ENCODE measurements at places on chromosomes 1 and 21.

DNA sequence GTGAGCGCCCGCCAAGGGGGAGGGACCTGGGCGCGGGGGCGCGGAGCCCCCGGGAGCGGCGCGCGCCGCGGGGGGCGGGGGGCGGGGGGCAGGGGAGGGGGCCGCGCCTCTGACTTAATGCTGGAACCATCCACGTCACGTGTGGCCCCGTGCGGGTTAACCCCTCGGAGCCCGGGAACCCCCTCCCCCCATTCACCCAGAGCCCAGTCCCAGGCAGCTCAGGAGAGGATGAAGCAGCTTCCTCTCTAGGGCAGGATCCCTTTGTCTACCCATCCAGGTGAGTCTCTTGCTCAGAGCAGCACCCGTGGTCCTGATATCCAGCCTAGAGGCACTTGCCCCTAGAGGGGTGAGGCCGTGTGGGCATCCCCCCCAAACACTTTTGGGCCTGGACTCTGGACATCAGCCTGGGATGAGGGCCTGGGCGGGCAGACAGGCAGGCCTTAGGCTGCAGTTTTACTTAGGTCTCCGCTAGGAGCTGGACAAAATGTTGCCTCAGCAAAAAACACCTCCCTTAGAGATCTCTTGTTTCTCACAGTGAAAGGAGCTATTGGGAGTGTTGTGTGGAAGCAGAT lies at the start of gene ALX3:
Gene ALX3, minus strand, starts transcription at position 2 of the 572 bp plus-strand sequence. CDS start 60 bp downstream, outside the sequence.
- DNase-seq: no peak

GRCh38 chr21:43281661-43282357 lies 113.0 kb downstream of the CRYAA start:
- DNase-seq: no peak

DNA sequence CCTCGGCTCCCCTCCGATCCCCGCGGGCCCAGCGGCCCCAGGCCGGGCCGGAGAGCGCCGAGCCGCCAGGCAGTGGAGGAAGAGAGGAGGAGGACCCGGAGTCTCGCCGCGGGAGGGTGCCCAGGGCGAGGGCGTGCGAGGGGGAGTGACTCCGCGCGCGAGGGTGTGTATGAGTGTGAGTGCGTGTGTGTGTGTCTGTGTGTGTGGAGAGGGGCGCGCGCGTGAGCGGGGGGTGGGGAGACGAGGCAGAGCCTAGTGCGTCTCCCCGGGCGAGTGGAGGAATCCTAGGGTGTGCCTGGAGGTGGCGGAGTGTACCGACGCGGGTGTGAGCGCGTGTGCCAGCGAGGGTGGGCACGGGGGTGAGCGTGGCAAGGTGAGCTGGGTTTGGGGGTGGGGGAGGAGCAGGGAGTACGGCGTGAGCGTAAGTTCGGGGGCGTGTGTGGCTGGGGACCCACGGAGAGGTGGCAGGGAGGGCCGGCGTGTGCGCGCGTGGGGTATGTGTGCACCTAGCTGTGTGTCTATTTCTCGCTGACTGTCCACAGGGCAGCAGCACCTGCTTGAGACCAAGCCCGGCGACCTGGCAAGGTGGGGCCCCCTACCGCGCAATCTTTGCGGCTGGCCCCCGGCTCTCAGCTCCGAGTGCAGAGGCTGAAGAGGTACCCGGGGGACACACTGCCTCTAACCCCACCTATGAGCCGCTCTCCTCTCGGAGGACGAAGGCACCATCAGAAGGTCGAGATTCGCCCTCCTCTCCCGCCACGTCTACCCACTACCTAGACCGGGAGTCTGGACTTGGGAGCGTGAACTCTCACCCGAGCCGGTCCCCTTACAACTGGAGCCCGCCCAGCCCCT lies 784 bp upstream of the KCND3 start:
- peak; percentile 24 for DNase-seq

- no peak for DNase-seq
These were observed 4.1 kb upstream of the WNT9A start for GRCh38 chr1:227951624-227952373.

- DNase-seq: peak; percentile 47
These were observed 11.3 kb downstream of the NCSTN start for GRCh38 chr1:160354388-160354985.

- no peak for DNase-seq
These were observed 126.9 kb upstream of the PLPPR5 start for GRCh38 chr1:99131546-99131945.

DNA sequence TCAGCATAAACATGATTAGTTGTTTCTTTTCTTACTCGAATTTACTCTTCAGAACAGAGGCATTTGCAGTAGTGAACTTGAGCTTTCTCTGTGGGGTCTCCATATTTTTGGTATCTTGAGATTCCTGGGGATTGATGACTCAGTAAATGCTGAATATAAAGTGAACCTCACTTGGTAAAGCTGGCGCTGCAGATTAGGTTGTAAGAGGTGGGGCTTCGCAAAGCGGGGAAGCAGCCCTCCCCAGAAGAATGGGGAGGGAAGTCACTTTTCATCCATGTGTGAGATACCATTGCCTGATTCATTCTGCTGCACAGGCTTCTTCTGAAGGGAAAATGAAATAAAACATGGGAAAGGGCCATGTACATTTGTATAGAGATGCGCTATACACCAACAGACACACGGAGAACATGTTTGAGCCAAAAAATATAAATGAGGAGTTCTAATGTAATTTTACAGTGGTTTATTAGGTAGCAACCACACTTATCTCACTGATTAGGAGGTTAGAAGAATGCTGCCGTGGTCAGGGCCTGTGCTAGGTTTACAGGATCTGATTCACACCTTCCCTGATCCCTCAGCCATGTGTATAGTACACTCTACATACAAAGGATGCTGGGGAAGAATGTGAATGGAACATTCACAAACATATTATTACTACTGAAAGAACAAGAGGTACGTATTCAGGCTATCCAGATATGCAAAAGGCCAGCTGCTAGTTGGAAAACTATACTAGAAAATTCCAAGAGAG lies 63.5 kb downstream of the DNTTIP2 start:
- no peak for DNase-seq

GRCh38 chr1:38194472-38194871 lies 147.9 kb upstream of the POU3F1 start:
- no peak for DNase-seq

DNA sequence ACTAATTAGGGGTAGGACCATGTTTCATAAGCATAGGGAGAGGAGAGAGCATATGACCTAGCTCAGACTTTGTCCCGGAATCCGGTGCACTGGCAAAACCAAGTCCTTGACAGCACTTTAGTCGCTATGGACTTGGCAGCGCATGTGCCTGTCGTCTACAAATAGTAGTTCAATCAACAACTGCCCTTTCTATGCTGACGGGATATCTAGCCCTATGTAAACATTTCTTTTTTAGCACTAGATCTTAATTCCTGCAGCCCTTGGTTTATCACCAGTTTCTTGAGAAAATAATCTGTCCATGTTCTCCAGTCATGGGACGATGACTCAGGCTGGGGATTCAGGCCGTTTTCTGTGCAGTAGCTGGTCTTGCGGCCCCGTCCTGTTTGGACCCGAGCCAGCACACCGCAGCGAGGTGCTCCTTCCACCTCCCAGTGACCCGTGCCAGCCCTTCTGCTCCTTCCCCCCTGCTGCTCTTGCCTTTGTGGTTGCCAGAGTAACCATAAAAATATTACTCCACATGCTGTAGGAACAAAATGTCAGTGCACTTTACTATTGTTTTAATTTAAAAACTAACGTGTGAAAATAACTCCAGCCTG lies 8.6 kb upstream of the MT1HL1 start:
- no peak for DNase-seq

DNA sequence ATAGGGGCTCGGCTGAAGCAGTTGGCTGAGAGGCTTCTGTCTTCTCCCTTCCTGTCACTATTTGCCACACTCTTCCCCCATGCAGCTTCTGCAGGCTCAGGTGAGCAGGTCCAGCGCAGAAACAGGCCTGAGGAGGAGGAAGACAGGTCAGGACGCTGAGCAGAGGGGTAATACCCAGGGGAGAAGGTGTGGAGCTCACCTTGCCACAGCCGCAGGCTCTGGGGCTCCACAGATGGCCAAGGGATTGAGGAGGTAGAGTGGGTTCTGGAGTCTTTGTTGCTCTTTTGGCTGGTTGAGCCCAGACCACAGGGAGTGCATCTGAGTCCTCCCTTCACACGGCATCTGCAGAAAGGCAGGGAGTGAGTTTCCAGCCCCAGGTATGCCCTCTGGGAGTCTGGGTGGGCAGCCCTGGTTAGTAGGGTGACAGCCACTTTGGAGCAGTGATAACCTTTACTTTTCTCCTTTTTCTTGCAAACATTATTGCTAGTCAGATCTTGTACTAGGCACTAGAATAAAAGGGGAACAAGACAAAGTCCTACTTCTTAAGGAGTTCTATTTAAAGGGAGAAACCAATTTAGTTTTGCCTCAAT lies 9.7 kb downstream of the EIF3I start:
- DNase-seq: no peak

- DNase-seq: peak; percentile 37
These were observed 626 bp downstream of the CXADR start for GRCh38 chr21:17513214-17514123.

- DNase-seq: no peak
These were observed 72.0 kb downstream of the ST6GALNAC5 start for GRCh38 chr1:76939050-76939816.

DNA sequence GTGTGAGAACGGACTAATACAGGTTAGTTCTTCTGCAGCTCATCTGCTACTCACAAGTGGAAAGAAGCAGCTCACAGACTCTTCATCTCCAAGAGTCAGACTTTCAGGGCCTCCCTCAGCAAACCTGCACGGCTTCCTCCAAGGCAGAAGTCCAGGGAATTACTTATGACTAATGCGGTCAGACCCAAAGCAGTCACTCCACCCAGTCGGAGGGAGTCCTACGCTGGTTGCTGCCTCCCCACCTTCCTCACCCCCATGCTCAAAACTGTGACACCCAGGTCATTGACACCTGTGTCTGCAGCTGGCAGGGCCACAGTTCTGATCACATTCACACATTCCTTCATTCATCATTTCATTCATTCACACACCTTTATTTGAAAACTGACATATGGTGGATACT lies 38.4 kb upstream of the PRDM2 start:
- DNase-seq: no peak

DNA sequence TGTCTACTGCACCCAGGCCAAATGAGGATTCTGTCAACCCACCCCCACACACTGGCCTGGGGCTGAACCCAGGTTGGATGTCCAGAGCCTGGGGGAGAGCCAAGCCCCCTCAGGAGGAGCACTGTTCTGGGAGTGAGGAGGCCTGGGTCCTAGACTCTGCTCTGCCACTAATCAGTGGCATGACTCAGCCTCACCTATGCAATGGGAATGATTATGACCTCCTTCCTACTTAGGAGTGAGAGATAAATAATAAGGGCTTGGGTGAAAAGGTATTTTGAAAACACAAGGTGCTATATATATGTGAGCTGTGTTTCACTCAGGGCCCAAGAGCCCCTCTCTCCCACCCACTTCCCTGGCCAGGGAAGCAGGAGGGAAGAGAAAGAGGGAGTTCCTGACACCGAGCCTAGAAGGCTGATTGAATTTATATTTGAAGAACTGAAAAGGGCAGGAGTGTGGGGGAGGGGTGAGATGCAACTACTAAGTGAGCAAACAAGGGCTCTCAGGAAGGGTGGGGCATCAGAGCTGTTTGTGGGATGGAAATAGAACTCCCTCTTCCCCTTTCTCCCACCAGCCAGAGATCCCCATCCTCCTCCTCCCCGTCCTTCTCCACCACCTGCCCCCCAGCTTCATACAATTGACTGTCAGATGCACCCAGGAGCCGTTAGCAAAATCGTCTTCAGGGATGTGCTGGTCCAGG lies 8.2 kb downstream of the IGSF9 start:
- no peak for DNase-seq

DNA sequence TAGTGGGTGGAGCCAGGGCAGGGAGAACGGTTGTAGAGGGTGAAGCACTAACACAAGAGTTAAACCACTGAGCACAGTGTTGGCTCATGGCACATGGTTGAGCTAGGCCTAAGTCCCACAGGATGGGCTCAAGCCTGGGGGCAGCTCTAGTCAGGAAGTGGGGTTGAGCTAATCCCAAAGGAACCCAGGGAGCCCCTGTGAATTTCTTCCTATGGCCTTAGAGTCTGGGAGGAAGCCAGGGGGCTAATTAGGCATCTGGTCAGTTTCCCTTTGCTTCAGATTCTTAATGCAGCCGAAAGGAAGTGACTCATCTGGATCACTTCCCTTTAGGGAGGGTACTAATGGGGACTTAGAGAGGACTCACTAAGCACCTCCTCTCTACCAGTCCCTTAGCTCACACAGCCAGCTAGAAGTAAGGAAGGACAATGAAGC lies 10.1 kb downstream of the CFAP45 start:
- no peak for DNase-seq

DNA sequence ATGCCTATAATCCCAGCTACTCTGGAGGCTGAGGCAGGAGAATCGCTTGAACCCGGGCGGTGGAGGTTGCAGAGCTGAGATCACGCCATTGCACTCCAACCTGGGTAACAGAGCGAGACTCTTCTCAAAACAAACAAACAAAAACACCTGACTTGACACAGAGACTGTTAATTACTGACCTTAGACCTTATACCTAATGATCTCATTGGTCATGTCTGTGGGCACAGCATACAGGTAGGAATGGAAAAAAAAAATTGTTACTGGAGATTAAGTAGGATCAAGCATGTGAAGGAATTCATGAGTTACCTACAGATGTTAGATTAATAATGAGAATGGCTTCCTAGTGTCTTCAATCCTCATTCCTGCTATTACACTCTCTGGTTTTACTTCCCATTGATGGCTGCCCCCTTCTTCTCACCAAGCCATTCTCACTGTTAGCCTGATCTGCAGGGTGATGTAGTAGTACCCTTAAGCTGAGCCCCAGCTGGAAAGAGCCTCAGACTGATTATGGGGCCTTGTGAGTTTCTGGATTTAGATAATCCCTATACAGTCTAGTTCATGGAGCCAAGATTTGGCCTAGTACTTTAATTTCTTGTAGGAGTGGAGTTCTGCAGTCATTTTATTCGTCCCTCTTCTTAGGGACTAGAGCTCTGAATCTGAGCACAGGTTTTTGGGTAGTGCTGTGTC lies 8.8 kb downstream of the TBCE start:
- no peak for DNase-seq
